CD4-positive, alpha-beta T cell treated with Interleukin-2 at 100 ng/mL for 4 hours (primary cell): ENCODE measurements at places on chromosomes 13 and 19.

DNA sequence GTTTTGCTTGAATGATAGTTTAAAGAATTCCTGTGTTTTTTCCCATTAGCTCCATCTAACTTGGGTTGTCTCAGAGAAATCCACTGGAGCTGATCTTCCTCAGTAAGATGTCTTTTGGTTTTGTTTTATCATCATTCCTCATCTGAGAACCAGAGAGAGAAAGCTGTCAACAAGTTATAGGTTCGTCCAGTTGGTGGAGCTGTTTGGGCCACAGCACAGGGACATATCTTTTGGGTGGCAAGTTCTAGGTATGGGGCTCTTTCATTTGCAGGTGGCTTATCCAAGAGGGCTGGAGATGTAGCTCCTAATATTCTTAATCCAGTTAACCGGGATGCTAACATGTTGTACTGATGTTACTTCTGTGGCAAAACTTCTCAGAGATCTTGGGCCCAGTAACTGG, 174.2 kb downstream of the KCNRG start:
- peak; percentile 27 for DNase-seq

DNA sequence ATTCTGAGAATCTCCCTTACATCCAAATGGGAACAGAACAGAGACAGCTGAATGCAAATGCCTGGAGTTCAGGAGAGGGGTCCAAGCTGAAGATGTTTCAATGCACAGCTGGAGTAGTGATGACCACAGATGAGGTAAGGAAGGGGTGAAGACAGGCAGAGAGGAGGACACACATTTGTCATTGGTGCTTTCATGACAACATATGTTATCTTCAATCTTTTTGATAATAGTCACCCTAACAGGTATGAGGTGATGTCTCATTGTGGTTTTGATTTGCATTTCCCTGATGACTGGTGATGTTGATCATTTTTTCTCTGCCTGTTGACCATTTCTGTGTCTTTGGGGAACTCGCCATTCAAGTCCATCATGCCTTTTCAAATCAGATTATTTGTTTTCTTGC, 19.2 kb downstream of the SIGLEC7 start:
- DNase-seq: no peak

DNA sequence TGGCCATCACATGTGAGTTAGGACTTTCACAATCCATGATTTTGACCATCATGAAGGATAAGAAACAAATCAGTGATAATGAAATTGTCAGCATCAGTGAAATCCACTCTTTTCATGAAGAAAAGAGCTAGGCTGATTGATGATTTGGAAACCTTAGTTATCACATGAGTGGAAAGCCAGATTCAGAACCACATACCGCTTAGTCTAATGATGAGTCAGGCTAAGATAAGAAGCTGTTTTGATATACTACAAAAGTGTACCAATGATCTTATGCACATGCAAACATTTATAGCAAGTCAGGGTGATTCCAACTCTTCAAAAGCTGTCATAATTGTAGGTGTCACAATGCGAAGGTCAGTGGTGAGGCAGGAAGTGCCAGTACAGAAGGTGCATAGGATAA, 519.3 kb downstream of the GPC6 start:
- no peak for DNase-seq

DNA sequence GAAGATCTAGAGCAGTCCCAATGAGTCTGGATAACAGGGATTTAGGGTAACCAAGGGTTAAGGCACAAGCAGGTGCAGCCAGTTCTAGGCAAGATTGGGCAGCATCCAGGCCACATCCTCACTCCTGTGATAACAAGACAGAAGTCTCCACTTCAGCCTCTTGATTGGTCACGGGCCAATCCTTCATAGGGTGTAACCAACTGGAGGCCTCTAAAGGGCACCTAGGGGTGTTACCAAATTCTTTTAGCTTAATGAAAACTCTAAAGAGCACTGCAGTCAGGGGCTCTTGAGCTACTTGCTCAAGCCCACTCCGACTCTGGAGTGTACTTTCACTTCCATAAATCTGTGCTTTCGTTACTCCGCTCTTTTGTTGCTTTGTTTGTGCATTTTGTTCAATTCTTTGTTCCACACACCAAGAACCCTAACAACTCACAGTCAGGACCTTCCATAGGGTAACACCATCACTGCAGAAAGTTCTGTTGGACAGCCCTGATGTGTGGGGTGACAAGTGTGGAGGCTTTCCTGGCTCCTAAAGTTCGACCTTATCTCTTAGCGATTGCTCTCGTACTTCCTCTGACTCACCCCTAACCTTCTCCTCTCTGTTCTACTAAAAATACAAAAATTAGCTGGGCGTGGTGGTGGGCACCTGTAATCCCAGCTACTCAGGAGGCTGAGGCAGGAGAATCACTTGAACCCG, 36.1 kb downstream of the ZSWIM9 start:
- DNase-seq: no peak

- DNase-seq: no peak
These were observed 855.9 kb upstream of the KLHL1 start for GRCh38 chr13:70964124-70964523.
